Activated naive CD8-positive, alpha-beta T cell treated with anti-CD3 and anti-CD28 coated beads for 36 hours (primary cell): ENCODE measurements at places on chromosomes 4 and X. TPM values are rescaled to one million over a fixed set of nuclear protein-coding genes. Genes with fewer than 3 reads are reported as not detected.

- no peak for DNase-seq
These were observed 6.5 kb downstream of the C4orf50 start for GRCh38 chr4:6011686-6012085.

ERCC6L gene
- 13.7 TPM for total RNA-seq

DNA sequence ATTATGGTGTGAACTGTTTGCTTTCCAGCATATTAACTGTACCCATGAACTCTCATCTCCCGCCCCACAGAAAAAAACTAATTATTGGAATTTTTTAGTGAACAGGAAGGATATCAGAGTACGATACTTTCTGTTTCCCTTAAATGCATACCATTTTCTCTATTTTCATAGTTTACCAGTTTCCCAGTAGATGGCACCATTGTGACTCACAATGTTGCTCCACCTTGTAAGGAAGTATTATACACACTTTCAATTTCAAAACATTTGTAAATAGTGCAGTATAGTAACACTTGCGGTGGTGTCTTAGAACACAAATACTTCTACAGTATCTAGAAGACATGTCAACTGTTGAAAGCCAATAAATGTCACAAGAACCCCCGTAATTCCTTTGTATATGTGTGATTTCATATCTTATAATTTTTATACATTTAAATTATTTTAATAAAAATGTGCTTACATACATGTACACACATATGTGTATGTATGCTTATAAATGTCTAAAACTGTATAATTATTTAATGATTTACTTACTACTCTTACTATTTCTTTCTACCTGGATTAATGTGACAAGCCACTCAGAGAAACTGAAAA, 167.3 kb downstream of the SLIT2 start:
- DNase-seq, result no peak

LONRF3 gene
- total RNA-seq, result 5.1 TPM

P2RY8 gene
- total RNA-seq, result 12.5 TPM

DNA sequence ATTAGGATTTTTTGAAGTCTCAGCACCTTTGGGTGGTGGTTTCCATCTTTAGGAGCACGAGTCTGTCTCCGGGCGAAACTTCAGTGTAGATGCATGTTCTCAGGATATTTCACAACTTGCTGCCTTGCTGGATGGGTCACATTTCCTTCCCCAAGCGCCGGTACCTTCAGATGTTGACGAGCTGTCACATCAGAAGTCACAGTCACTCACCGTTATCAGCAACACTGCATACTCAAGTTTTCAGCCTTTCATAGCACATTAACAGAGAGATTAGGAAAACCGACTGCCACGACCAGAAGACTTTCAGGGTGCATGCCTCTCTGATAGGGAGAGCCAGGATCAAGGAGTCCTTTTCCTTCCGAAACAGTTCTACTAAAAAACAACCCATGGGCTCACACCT, 77.8 kb downstream of the SHROOM2 start:
- DNase-seq, result no peak
